ENCODE measurements at places on chromosomes 2 and 18.

- DNase-seq: peak; percentile 37
Measured at GRCh38 chr18:32469190-32469651, 1.5 kb downstream of the GAREM1 start.

DNA sequence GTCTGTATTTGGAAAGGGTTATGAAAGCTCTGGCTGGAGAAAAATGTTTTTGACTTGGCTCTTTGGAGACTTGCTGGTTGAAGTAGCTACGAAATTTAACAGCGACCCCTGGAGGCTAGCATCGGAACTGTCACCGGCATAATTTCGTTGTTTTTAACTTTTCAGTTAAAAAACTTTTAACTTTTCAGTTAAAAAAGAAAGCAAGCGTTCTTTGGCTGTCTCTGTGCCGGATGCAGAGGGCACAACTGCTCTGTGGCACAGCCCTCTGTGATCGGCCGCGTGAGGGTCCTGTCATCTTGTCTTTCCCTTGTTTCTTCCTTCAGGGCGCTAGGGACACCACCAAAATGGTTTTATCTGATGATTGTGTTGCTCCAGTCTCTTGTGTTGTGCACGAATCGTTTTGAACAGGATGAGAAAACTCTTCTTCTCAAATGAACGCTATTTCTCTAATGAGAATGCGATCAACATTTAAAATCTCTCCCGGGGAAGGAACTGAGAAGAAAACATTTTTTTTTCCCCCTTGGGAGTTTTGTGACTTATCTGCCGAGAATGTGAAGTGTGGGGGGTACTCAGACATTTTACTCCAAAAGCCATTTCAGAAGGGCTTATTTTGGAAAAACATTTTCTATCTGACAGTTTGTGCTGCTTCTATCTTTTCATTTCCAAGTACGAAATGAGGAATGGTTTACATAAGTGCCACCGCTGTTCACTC, 57.1 kb downstream of the ADCYAP1 start:
- DNase-seq: peak; percentile 68

GRCh38 chr2:135318808-135319207, 212.2 kb downstream of the ZRANB3 start:
- DNase-seq: no peak

GRCh38 chr2:150517951-150518680, 30.6 kb upstream of the RND3 start:
- peak; percentile 34 for DNase-seq

DNA sequence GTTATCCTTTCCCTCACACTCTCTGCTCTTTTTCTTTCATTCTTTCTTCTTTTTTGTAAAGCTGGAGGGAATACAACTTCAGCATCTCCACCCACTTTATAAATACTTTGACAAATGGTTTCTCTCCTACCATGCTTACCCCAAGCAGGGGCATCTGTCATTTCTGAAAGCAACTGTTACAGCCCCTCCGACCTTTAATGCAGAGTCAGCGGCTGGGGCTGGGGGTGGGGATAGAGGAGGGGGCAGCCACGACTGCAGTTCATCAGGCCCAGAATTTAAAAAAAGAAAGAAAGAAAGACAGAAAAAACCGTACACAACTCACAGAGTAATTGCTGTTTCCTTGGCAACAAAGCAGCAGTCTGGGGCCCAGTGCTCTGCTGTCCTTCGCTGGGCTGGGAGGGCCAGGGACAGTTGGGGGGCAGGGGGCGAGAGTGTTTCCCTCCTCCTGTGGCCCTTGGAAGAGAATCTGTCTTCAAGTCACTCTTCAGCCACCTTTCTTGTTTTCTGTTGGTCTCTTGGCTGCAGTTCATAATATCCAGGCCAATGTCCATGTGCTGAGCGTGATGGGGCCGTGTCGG, 53.8 kb downstream of the CELF4 start:
- DNase-seq: no peak

- no peak for DNase-seq
Measured at GRCh38 chr2:240236217-240237111, 96.0 kb upstream of the OTOS start.

- peak; percentile 91 for DNase-seq
Measured at GRCh38 chr2:38076152-38076709, 280 bp upstream of the CYP1B1 start.

DNA sequence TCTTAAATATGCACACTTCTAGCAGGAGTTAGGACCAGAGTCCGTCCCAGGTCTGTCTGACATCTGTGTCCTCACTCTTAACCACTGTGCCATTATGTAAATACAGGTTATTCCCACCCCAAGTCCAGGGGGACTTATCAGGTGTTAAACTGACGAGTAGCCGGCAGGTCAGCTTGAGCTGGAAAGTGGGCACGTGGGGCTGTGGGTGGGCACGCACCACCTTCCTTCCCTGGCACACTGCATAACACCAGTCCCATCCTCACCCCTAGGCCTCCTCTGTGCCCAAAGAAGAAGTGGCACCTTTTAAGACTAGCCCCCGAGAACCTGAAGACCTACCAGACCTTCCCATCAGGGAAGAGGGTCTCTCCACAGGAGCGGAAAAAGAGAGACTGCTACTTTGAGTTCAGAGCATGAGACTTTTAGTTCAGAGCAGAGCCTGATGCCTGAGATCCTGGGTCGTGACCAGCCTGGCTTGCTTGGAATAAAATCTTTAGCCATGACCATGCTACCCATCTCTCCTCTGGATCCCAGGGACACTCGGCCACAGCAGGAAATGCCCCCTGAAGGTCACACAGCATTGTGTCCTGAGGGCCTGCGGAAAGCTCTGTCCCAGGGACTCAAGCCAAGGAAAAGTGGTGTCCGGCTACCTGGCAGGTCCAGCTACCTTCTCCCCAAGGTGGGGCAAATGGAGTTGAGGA, 62.0 kb downstream of the CIB4 start:
- no peak for DNase-seq

DNA sequence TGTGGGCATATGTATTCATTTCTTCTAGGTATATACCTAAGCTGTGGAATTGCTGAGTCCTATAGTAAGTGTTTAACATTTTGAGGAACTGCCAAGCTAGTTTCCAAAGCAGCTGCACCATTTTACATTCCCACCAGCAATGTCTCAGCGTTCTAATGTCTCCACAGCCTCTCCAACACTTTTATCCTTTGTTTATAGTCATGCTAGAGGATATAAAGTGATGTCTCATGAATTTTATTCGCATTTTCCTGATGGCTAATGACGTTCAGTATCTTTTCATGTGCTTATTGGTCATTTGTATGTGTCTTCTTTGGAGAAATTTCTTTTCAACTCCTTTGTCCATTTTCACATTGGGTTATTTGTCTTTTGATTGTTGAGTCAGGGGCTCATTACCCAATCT, 295.2 kb downstream of the NCKAP5 start:
- no peak for DNase-seq

DNA sequence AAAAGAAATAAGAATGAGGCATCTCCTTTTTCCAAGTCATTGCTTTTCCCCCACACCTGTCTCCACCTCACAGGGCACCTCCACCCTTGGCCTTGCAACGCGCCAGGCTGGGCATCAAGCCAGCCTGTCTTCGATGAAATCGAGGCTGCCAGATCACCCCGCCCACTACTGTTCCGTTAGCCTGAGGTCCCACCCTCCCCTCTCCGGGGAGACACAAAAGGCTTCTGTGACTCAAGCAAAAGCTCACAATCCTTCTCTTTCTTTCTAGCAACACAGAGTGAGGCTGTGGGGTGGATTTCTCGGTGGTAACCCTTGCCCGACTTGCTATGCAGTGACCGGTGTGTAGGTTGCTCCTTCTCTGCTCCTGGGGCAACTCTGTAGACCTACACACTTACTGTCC, 9.9 kb downstream of the TNP1 start:
- no peak for DNase-seq

GRCh38 chr2:1770566-1771380, 26.5 kb upstream of the PXDN start:
- no peak for DNase-seq

DNA sequence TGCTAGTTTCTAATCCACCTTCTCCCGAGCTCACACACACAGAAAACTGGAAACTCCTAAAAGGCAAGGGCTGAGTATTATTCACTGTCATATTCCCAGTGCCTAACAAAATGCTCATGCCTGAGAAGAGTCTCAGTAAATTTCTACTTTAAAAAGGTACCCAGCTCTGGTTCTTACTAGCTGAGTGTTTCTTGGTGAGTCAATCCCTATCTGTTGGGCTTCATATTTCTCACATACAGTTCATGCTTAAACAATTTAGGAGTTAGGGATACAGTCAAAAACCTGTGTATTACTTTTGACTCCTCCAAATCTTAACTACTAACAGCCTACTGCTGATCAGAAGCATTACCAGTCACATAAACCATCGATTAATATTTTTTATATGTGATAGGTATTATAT, 204.9 kb downstream of the EN1 start:
- no peak for DNase-seq

GRCh38 chr2:124542932-124543640, 518.0 kb downstream of the CNTNAP5 start:
- no peak for DNase-seq

DNA sequence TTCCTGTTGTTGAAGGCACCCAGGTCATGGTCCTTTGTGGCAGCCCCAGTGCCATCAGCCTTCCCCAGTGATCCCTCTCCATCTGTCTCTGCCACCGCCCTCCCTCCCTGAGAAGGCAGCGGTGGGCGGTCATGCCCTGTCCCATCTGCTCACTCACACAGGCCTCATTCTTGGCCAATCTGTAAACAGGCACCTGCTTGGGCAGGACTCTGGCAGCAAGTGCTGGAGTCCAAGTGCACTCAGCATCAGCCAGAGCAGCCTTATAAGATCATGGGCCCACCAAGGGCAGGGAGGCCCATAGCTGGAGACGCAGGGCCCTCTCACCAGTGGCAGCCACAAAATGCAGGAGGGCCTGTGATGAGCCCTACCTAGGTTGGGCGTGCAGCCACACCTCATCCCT, 140.9 kb downstream of the TWIST2 start:
- DNase-seq: no peak

GRCh38 chr2:204049635-204050034, 113.1 kb downstream of the ICOS start:
- no peak for DNase-seq

GRCh38 chr18:55272510-55273243, 313.4 kb upstream of the CCDC68 start:
- peak; percentile 58 for DNase-seq

- DNase-seq: no peak
Measured at GRCh38 chr2:238495422-238495821, 68.7 kb downstream of the ASB1 start.

DNA sequence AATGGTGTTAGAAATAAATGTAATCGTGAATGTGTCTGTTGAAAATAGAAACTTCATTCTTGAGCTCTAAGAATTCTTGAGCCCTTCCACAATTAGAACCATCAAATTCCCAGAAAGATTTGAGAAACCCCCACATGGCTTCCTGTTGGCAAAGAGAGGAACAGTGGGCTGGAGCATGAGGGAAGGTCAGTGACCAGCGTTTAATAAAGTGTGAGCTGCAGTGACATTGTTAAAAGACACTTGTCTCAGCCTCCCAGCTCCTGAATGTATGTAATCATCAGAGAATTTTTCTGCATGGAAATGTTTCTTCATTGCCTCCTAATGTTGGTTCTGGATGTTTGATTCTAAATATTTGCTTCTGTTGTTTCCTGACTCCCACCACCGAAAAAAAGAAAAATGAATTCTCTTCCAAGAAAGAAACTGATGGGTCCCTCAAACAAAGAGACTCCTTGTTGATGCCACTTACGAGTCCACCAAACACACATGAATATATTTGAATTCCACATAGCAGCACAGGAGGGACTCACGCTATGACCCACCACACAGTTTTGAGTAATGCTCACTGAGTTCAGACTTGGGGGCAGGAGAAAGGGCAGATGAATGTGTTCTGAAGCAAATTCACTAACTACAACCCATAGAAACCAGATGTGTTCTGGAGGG, 225.1 kb upstream of the KLHL29 start:
- DNase-seq: no peak

DNA sequence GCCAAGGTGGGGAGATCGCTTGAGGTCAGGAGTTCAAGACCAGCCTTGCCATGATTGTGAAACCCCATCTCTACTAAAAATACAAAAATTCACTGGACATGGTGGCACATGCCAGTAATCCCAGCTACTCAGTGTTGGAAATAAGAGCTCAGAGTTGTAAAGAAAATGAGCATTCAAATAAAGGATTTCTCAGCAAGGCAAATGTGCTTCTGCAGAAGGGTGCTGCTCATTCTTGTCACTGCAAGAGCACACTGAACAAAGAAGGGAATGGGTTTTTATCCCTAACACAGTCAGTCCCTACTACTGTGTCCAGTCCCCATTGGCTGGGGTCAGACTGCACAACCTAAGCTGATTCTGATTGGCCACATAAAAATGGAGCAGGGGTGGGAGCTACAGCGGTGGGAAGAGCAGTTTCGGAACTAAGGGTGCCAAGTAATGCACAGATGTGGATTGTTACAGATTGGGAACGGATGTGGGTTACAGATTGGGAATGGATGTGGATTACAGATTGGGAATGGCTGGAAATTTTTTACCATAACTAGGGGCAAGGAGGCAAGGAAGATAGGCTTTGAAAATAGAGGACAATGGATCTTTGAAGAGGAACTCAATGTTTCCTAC, 31.1 kb upstream of the TRAPPC8 start:
- DNase-seq: no peak

- DNase-seq: no peak
Measured at GRCh38 chr2:190343089-190343535, 277 bp upstream of the INPP1 start.

- DNase-seq: no peak
Measured at GRCh38 chr2:133843091-133843490, 274.8 kb upstream of the NCKAP5 start.

Data from GM03348 (cell line).